ENCODE measurements at places on chromosomes 3 and 15. TPM values are rescaled to one million over a fixed set of nuclear protein-coding genes. Genes with fewer than 3 reads are reported as not detected.

DNA sequence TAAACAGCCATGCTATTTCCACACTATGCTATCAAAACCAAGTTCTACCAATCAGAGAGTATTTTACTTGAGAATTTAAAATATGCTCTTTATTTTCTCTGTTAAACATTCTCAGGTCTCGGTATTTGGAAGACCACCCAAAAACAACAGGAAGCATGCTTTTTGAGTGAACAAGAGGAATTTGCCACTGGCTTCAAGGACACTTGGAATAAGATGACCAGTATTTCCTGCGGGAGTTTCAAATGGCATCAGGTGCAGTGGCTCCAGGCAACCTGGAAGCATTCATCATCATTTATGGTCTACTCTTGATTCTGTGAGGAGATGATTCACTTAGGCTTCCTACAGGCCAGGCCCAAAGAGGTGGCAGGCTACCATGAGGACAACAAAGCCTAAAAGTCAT is 305.7 kb upstream of the ATP11B start:
- H3K4me1 ChIP-seq: peaks cover 35% of the 10 kb centered on the region
- DNase-seq: no peak
- H3K27me3 ChIP-seq: no peaks in the 10 kb centered on the region
- H3K27ac ChIP-seq: no peak overlapping the region

- no peak overlapping the region for H3K4me3 ChIP-seq
- DNase-seq: no peak
- no peaks in the 10 kb centered on the region for H3K36me3 ChIP-seq
- no peak overlapping the region for H3K27ac ChIP-seq
Observed at GRCh38 chr3:46981932-46982471, 2.5 kb downstream of the NBEAL2 start.

- H3K4me3 ChIP-seq: no peak overlapping the region
- H3K36me3 ChIP-seq: peaks cover 10% of the 10 kb centered on the region
- H3K27ac ChIP-seq: no peak overlapping the region
Observed at GRCh38 chr3:52347716-52348635, 31.9 kb downstream of the DNAH1 start.

- H3K4me1 ChIP-seq: peaks cover 37% of the 10 kb centered on the region
- DNase-seq: no peak
- no peak overlapping the region for H3K4me3 ChIP-seq
- no peak overlapping the region for H3K27ac ChIP-seq
Observed at GRCh38 chr3:73791356-73791755, 166.6 kb upstream of the PDZRN3 start.

DNA sequence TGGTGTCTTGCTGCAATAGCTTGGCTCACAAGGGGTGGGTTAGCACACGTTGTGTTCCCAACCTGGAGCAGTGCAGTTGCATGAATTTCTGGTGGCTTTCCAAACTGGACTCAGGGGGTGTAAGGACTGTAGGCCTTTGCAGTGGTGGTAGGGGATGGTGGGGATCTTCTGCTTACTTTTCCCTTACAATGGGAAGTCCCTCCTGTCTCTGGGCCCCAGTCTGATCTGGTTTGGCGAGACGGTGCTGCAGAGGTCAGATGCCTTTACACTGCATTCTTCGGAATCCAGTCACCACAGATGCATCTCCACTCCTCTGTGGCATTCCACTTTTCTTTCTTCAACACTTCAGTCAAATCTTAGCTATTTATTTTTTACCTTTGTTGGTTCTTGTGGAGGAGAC is 132.1 kb downstream of the DOCK3 start:
- H3K27ac ChIP-seq: no peak overlapping the region
- H3K4me3 ChIP-seq: no peak overlapping the region
- H3K4me1 ChIP-seq: no peaks in the 10 kb centered on the region
- no peaks in the 10 kb centered on the region for H3K36me3 ChIP-seq
- no peaks in the 10 kb centered on the region for H3K27me3 ChIP-seq

- DNase-seq: no peak
- H3K27me3 ChIP-seq: peaks cover 6% of the 10 kb centered on the region
- H3K4me1 ChIP-seq: no peaks in the 10 kb centered on the region
- H3K27ac ChIP-seq: no peak overlapping the region
- no peaks in the 10 kb centered on the region for H3K36me3 ChIP-seq
- no peak overlapping the region for H3K4me3 ChIP-seq
Observed at GRCh38 chr3:21174461-21174860, 576.5 kb downstream of the ZNF385D start.

- H3K27ac ChIP-seq: no peak overlapping the region
- DNase-seq: no peak
Observed at GRCh38 chr3:183375787-183376186, 52.6 kb downstream of the MCF2L2 start.

GRCh38 chr3:194739498-194740284 is 54.0 kb downstream of the FAM43A start:
- no peak for DNase-seq
- peaks cover 4% of the 10 kb centered on the region for H3K36me3 ChIP-seq
- H3K4me1 ChIP-seq: peaks cover 7% of the 10 kb centered on the region
- H3K4me3 ChIP-seq: no peak overlapping the region

- no peaks in the 10 kb centered on the region for H3K36me3 ChIP-seq
- H3K4me1 ChIP-seq: peaks cover 61% of the 10 kb centered on the region
Observed at GRCh38 chr3:188951734-188952133, 220.0 kb upstream of the TPRG1 start.

DNA sequence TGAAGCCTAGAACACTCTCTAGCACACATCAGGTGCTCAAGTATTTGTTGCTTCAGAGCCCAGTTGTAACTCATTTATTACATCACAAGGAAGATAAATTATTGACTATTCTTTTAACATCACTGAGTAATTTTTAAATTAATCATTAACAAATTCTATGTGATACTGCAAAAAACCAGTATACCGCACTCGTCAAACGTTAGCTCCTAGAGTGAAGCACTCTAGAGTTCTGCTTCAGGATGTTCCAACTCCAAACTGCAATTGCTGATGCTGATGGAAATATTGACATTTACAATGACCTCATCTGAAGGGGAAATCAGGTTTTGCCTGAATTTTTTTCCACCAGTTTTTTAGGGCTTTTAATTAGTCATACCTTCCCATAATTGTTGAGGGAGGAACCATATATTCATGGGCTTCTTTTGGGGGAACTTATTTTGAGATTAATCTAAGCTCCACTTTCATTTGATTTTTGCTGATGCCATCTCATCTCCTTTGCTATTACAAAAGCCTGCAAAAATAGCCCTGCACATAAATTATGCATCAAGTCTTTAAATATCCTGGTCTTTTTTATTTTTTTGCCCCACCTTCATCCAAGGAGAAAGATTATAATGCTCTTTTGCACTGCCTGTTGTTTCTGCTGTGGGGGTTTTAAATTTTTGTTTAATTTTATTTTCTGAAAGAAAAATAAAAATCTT is 123.0 kb upstream of the STAC start:
- no peaks in the 10 kb centered on the region for H3K4me1 ChIP-seq
- no peaks in the 10 kb centered on the region for H3K36me3 ChIP-seq

DNA sequence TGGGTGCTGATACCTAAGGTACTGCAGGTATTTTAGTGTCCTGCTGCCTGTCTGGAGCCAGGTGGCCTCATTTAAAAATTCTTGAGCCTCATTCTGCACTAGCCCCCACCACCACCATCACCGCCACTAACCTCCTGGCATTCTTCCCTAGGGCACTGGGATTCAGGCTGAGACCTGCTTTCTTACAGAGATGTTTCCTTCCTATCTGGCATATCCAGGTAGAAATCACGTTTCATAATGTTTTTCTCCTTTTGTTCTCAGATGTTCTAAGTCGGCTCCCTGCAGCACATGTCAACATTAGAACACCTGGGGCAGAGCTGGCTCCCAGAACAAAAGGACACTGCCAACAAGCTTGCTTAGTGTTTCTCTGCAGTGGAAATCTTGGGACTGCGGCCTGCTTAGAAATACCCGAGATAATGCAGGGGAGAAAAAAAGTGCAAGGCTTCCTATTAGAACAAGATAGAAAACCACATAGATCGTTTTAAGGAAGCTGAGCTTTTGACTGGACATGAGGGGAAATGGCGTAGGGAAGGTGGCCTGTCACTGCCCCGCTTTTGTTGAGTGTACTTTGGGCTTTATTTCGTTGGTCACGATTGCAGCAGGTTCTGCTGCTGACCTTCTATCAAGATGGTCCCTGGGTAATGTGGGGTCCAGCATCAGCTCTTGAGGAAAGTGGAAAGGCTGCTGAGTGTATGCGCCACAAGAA is 59.6 kb upstream of the PPARG start:
- DNase-seq: no peak
- no peak overlapping the region for H3K4me3 ChIP-seq
- no peaks in the 10 kb centered on the region for H3K4me1 ChIP-seq
- H3K27ac ChIP-seq: no peak overlapping the region
- H3K36me3 ChIP-seq: no peaks in the 10 kb centered on the region

DNA sequence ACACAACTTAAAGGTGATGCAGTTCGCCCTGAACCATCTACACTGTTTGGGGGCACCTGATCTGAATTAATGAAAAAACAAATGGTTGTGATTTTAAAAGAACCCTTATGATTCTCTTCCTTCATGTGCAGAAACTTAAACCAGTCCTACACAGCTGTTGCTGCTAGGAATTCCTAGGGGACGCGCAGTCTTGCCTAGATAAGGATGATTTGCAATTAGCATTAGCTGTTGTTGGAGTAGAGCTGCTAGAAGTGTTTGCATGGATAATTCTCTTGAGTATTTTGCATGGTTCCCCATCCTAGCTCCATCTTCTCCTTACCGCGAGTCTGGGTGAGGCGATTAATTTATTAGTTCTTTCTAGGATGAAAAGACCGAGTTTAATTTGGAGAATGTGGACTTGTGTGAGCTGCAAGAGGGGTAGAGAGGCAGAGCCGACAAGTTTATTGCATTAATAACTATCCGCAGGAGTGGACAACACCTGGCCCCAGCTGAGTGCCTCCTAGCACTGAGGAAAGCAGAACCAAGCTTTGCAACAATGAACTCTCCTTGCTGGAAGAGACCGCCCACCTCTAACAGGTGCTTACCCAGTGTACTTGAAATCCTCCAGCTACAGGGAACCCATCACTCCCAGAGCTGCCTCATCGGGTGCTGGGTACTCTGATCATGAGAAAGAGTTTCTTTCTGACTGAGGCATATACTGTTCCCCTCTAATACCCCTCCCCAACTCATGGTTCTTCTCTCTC is 75.0 kb upstream of the WNT7A start:
- no peaks in the 10 kb centered on the region for H3K36me3 ChIP-seq
- no peaks in the 10 kb centered on the region for H3K4me1 ChIP-seq
- DNase-seq: no peak
- H3K4me3 ChIP-seq: no peak overlapping the region
- H3K27ac ChIP-seq: no peak overlapping the region

DNA sequence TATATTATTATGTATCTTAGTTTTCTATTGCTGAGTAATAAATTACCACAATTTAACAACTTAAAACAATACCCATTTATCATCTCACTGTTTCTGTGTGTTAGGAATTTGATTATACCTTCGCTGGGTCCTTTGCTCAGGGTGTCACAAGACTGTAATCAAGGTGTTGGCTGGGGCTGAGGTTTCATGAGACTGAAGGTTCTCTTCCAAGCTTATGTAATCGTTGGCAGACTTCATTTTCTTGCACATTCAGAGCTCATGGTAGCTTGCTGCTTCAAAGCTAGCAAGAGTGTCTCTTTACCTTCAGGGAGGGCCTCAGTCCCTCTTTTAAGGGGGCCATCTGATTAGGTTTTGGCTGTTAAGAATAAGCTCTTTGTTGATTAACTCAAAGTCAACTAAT is 293.1 kb downstream of the POLQ start:
- H3K36me3 ChIP-seq: no peaks in the 10 kb centered on the region
- H3K4me3 ChIP-seq: no peak overlapping the region
- H3K27ac ChIP-seq: no peak overlapping the region
- H3K4me1 ChIP-seq: no peaks in the 10 kb centered on the region
- no peak for DNase-seq
- H3K27me3 ChIP-seq: peaks cover 6% of the 10 kb centered on the region

DNA sequence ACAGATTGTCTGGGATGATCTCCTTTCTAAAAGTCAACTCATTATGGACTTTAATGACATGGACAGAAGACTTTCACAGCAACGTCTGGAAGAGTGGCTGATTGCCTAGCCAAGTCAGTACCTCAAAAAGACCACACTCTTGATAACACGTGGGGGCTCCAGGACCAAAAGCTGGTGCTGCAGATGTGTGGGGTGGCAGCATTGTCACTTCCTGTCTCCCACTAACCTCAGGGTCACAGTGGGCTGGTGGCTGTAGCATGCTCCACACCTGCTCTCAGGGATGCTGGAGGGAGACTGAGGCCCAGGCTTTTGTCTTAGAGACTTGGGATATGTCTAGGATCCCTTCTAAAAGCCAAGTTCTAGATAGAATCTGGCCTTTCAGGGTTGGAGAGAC is 118.1 kb downstream of the APBA2 start:
- peaks cover 8% of the 10 kb centered on the region for H3K4me1 ChIP-seq
- peaks cover 1% of the 10 kb centered on the region for H3K36me3 ChIP-seq
- DNase-seq: no peak
- no peak overlapping the region for H3K27ac ChIP-seq

DNA sequence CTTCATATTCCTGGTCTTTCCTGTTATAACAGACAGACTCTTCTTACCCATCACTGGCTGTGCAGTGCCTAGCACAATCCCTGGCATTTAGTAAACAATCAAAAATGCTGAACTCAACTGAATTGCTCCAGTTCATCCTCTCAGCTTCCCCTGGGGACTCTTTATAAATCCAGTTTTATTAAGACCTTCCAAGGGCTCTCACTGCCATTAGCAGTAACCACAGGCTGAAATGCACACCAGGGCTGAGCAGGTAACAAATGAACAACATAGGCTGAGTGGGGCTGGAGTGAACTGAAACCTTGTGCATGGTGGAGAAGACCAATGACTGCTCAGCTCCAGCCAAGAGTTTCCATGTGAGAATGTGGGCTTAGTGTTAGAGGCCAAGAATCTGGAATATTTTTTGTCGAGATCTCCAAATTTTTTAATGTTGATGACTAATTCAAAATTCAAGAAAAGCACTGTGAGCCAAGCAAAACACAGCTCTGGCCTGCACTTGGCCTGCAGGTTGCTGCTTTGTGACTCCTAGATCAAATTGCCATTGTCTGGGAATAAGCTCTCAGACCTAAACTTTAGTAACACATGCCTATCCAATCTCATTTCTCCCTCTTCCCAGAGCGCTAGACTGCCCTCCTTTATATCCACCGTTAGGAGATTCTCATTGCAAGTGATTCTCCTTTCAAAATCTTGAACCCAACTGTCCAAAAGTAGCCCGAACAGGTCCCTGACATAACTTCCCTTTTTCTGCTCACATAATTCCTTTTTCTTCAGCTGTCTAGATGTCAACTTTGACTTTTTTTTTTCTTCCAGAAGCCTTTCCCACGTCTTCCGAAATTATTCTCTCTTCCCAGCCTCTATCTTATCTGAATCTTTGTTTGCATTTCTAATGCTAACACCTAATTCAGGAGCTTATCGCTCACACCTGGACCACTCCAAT is 7.4 kb downstream of the SQOR start:
- peaks cover 80% of the 10 kb centered on the region for H3K4me1 ChIP-seq
- no peaks in the 10 kb centered on the region for H3K27me3 ChIP-seq
- peak overlapping the region; percentile 96 for H3K27ac ChIP-seq

GUCA1C gene
- total RNA-seq: not detected

CKMT1B gene
- not detected for total RNA-seq

ASB14 gene
- total RNA-seq: not detected

AMOTL2 gene
- total RNA-seq: 195 TPM

Measured in osteocyte (in vitro differentiated cells).